A549 treated with AZD2906 at 1 μM for 4 hours (cell line): ENCODE measurements at places on chromosomes 3 and 15. TPM values are rescaled to one million over a fixed set of nuclear protein-coding genes. Genes with fewer than 3 reads are reported as not detected.

Gene SLCO2A1
- total RNA-seq = 0.15 to 0.41 TPM (median 0.22 TPM) in 5 replicates

Gene TUSC7
- not detected in 5 replicates for total RNA-seq

Gene CD200R1
- total RNA-seq = 0.05 to 0.17 TPM (median 0.05 TPM) in 5 replicates

Gene AGBL1
- total RNA-seq = not detected in 5 replicates

Gene MORC1
- not detected in 5 replicates for total RNA-seq

Gene POTEB
- total RNA-seq = not detected in 5 replicates

Gene NISCH
- 10.2 to 15.5 TPM (median 12.8 TPM) in 5 replicates for total RNA-seq

Gene GOLGA6L7
- total RNA-seq = not detected in 5 replicates

Gene CPLX3
- total RNA-seq = not detected in 5 replicates

Gene CAND2
- 0.26 to 0.37 TPM (median 0.33 TPM) in 5 replicates for total RNA-seq

Gene LRRC28
- 12.5 to 15.2 TPM (median 12.7 TPM) in 5 replicates for total RNA-seq

Gene OR5K2
- not detected in 5 replicates for total RNA-seq
